ENCODE measurements at places on chromosomes 2 and 18.

DNA sequence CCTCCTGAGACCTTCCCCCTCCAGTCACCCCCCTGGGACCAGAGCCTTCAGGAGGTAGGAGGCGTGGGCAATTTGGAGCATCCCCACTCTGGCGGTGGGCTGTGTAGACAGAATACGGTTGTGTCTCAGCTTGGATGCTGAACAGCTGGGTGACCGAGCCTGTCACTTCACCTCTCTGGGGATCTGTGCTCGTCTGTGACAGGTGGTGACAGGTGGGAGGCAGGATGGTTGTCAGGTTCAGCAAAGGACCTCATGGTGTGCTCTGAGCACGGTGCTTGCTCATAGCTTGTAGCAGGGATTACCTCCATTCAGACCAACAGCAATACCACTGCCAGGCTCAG is 186.5 kb upstream of the HS6ST1 start:
- DNase-seq = no peak

- DNase-seq = no peak
Observed at GRCh38 chr18:48354746-48355260, 54.4 kb downstream of the ZBTB7C start.

- no peak for DNase-seq
Observed at GRCh38 chr2:54468673-54469072, 12.5 kb downstream of the SPTBN1 start.

DNA sequence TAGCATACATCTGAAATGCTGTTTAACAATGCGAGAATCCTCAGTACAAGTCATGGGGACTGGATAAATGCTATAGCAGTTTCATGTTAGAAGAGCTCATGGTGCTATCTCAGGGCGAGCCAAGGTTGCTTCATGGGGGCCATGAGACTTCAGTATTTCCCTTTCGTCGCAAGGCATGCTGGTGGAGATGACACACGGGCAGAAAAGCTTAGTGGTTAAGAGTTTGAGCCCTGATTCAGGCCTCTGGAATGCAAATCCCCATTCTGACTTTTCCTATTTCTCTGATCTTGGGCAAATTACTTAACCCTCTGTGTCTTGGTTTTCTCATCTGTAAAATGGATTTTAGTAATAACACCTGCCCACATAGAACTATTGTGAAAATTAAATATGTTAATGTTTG is 57.4 kb upstream of the EPHA4 start:
- no peak for DNase-seq

- DNase-seq = peak; percentile 62
Observed at GRCh38 chr2:157898591-157898996, 22.5 kb upstream of the ACVR1 start.

DNA sequence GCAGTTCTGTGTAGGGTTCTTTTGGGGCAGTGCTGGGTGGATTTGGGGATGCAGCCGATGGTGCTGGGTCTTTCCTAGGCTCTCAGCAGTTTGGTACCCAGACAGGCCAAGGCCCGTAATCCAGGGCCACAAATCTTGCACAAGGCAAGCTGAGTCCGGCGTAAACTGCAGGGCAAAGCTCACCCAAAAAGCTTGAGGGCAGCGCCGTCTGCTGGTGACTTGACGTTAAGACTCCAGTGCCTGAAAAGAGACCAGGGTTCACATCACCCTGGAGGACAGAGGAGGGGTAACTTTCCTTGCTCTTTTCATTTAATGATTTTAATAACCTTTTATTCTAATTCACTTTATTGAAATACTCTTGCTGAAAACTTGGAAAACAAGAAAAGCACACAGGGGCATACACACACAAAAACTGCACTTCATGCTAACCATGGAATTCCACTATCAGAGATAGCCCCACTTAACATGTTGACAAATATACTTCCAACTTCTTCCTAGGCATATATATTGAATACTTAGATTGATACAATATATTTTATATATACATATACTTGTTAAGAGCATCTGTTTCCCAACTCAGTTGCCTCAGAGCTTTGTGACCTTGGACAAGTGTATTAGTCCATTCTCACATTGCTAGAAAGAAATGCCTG is 38.9 kb downstream of the CNGA3 start:
- peak; percentile 68 for DNase-seq

GRCh38 chr18:44178476-44178875 is 502.2 kb upstream of the SETBP1 start:
- DNase-seq = no peak

GRCh38 chr18:2636126-2636631 is 19.3 kb upstream of the SMCHD1 start:
- no peak for DNase-seq

DNA sequence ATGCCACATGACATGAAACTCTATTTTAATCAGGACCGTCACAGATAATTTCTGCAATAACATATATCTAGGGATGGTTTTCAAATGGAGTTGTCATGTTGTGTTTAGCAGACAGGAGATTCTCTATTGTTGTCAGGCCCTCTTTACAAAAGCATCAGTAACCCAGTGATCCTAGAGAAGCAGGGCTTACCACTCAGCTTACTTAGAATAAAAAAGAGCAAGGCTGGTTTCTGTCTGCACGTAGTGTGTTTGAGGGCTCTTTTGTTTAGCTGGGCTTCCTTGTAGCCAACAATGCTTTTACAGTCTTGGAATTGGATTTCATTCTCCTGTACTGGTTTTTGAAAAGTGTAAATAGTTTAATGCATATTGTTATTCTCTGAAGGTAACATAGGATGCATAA is 210.5 kb upstream of the NRP2 start:
- no peak for DNase-seq

GRCh38 chr18:10298346-10298745 is 156.1 kb upstream of the APCDD1 start:
- no peak for DNase-seq

DNA sequence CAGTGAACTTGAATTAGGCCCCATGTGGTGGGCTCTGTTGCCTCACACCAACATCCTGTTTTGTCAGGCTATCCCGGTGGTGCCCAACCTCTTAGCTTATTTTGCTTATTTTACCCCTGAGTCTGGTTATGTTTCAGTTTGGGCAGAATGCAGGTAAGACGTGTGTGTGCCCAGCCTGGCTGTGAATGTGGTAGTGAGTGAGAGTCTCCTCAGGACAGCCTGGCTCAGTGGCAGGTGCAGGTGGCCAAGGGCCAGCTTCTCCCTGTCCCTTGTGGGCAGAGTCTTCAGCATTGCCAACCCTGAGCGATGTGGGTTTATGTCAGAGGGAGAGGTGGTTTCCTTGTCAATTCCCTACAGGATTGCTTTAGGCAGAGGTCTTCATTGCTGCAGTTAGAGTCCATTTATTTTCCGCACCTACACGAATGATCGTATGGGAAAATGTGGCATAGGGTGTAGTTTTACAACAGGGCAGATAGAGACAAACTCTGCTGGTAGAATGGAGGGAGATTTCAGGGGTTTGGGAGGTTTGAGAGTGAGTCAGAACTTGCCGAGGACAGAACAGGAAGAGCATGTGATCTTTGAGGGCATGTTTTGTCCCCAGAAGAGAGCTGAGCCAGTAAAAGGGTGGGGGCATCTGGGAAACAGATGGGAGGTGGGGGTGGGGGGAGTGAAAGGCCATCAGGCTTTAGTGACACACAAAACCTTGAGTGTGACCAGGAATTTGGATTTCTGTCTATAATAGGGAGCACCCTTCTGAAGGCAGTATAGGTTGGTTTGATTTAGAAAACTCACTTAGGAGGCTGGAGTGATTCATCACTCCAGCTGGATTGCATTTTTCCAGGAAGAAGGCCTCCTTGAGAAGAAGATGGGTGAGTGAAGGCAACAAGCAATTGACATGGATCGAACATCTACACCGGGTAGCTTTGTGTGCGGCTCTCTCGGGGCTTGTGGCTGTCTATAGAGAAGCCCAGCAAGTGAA is 156.2 kb upstream of the CELF4 start:
- DNase-seq = no peak

GRCh38 chr2:85405201-85406059 is 4.7 kb downstream of the CAPG start:
- DNase-seq = peak; percentile 66

DNA sequence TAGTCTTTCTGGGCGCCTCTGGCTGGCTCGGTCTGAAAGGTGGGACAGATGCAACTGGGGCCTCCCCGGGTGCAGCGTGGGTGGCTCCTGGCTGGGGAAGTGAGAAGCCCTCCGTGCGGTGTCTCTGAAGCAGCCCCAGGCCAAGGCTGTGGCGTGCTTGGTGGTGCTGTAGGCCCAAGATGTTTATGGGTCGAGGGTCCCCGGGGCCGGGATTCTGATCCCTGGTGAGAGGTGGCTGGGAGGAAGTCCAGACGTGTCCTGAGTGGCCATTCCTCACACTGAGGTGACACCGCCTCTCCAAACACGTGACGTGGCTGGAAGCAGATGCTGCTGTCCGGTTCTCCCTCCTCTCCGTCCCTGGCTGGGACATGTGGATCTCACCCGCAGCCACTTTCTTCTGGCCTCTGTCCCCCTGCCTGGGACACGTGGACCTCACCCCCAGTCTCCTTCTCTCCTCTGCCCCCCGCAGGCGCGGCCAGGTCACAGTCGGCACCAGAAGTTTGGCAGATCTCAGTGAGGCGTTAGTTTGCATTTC is 12.6 kb downstream of the RTP5 start:
- DNase-seq = peak; percentile 30

GRCh38 chr18:36107477-36107876 is 21.7 kb downstream of the SLC39A6 start:
- no peak for DNase-seq

GRCh38 chr2:239146011-239146641 is 254.7 kb downstream of the HDAC4 start:
- DNase-seq = no peak

DNA sequence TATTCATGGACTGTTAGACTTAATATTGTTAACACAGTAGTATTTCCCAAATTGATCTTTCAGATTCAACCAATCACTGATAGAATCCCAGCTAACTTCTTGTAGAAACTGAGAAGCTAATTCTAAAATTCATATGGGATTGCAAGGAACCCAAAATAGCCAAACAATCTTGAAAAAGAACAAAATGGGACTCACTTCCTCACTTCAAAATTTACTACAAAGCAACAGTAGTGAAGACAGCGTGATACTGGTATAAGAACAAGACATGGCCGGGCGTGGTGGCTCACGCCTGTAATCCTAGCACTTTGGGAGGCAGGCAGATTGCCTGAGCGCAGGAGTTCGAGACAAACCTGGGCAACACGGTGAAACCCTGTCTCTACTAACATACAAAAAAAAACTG is 46.3 kb downstream of the ATL2 start:
- DNase-seq = no peak

DNA sequence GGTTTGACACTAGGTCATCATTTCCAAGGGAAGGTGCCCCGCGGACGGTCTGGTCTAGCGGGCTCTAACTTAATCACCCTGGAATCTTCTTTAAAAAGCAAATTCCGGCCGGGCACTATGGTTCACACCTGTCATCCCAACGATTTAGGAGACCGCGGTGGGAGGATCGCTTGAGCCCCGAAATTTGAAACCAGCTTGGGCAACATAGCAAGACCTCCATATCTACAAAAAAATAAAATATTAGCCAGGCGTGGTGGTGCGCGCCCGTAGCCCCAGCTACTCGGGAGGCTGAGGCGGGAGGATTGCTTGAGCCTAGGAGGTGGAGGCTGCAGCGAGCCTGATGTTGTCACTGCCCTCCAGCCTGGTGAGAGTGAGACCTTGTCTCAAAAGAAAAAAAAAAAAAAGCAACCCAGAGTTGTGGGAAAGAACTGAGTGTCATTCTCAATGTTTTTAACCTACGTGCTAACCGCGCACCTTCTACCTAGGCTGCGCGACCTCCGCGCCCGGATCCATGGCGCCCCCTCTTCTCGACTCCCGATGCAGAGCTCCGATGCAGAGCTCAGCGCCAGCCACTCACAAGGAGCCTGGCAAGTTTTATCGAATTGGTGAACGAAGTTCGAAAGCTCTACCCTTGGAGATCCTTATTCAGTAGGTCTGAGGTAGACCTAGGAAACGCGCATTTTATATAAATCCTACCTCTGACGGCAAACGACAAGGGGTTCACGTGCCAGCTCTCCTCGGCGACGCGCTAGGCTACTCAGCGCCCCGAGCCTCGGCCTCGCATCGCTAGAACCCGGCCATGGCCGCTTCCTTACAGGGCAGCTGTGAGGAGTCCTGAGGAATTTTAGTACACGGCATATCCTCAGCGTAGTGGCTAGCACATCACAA is 888 bp upstream of the TWSG1 start:
- no peak for DNase-seq

DNA sequence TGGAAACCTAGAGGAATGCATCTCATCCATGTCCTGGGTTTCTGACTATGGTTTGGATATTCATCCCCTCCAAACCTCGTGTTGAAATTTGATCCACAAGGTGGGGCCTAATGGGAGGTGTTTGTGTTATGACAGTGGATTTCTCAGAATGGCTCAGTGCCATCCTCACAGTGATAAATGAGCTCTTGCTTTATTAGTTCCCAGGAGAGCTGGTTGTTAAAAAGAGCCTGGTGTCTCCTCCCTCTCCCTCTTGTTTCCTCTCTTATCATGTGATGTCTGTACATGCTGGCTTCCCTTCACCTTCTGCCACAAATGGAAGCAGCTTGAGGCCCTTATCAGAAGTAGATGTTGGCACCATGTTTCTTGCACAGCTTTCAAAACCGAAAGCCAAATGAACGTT is 424.3 kb downstream of the DCC start:
- DNase-seq = no peak

GRCh38 chr2:219249203-219249980 is 3.7 kb upstream of the TUBA4B start:
- DNase-seq = peak; percentile 69

DNA sequence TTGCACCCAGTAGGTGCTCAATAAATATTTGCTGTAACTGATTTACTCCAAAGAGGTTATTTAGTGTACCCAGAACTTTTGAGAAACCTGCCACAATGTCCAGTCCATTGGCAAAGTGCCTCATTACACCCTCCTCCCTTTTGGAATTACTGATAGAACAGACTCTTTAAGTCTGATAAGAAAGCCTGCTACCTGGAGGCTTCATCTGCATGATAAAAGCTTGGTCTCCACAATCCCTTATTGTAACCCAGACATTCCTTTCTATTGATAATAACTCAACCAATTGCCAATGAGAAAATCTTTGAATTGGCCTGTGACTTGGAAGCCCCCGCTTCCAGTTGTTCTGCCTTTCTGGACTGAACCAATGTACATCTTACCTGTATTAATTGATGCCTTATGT is 281.2 kb upstream of the FBXO11 start:
- DNase-seq = no peak

GRCh38 chr2:68653034-68653433 is 9.7 kb downstream of the PROKR1 start:
- no peak for DNase-seq

DNA sequence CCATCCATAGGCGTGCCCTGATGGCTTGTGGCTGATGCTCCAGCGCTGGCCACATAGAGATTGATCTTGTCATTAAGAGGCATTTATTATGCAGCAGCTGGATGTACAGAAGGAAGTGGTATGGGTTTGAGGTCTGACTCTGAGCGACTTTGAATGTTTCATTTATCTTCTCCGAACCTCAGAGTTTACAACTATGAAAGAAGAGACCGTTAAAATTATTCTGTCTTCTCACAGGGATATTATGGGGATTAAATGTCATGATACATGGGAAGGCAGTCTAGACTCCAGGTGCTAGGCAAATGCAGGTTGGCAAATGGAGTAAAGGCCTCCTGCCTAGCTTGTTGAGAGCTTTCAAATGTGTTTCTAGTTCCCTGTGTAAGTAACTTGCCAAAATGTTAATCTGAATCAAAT is 30.3 kb downstream of the MOGAT1 start:
- DNase-seq = no peak

GRCh38 chr2:179991344-179991743 is 15.8 kb downstream of the CWC22 start:
- no peak for DNase-seq

Measured in CD4-positive, alpha-beta T cell treated with Interleukin-17A for 1 hour (primary cell).